ENCODE measurements at places on chromosomes 4 and X.

DNA sequence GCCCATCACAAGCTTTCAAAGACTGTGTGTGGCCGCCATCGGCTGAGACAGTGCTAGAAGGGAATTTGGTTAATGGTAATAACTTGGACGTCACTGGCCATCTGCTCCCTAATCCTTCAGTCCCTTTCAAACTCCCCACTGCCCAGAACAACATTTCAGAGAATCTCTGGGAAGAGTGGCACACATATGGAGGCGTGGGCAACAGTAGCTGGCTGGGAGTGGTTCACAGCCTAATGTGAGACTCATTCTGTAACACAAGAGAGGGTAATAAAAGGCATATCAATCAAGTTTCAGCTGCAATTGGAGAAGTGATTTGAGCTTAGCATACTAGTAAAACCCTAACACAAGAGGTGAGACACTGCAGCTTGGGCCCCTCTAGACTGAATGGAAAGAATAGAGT, 15.4 kb downstream of the SMIM10 start:
- DNase-seq: no peak

- DNase-seq: no peak
These were observed 347.4 kb upstream of the EPHA5 start for GRCh38 chr4:66017671-66018070.

DNA sequence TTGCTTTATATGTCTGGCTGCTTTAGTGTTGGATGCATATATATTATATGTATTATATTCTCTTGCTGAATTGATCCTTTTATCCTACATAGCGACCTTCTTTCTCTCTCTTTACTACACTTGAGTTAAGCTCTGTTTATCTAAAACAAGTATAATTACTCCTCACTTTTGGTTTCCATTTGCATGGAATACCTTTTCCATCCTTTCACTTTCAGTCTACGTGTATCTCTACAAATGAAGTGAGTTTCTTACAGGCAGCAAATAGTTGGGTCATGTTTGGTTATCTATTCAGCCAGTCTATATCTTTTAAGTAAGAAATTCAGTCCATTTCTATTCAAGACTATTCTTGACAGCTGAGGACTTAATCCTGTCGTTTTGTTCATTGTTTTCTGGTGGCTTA, 167.5 kb upstream of the USP38 start:
- DNase-seq: no peak

- DNase-seq: no peak
These were observed 309.7 kb downstream of the PACRGL start for GRCh38 chr4:21009956-21010355.

DNA sequence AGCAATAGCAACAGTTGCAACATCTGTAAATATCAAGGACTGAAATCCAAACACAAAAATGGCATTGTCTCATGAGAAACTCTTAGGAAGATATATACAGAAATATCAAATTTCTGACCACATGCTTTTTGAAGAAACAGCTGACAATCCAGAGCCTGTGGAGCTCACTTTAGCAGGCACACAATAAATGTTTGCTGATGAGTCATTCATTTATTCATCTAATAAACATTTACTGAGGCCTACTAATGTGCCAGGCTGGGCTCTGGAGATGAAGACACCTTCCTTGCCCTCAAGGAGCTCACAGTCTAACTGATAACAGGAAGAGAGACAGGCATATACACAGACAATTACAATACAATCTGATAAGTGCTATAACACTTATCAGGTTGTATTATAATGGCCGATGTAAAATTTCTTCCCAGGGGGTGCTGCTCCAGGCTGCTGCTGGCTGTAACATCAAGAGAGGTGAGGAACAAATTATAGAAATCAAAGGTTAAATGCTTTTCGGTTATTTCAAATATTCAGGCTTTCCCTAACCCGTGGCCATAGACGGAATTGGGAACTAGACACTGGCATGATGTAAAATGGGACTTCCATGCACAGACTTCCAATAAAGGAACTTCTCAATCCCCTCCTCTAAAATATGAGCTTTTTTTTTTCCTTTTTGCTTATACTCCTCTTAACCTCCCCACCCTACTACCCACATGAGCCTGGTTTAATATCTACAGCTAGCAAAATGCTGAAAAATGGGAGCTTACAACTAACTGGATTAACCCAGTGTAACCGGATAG, 16.8 kb upstream of the ZCCHC13 start:
- DNase-seq: no peak

GRCh38 chr4:133143775-133144430, 5.2 kb upstream of the PCDH10 start:
- no peak for DNase-seq

GRCh38 chr4:141569141-141569540, 67.2 kb upstream of the IL15 start:
- no peak for DNase-seq

GRCh38 chrX:103573202-103573601, 12.1 kb upstream of the TCEAL4 start:
- DNase-seq: no peak

All from NCI-H1417 (cell line).